B cell (primary cell): ENCODE measurements at places on chromosomes 12 and 14. TPM values are rescaled to one million over a fixed set of nuclear protein-coding genes. Genes with fewer than 3 reads are reported as not detected.

Gene LGR5
- 0.06 TPM in 1 of 2 replicates, not detected in the other for polyA plus RNA-seq

Gene ARHGDIB
- polyA plus RNA-seq: 514 and 826 TPM in 2 replicates

Gene ZC2HC1C
- polyA plus RNA-seq: 0.21 TPM in 1 of 2 replicates, not detected in the other

- H3K27me3 ChIP-seq: no peaks in the 10 kb centered on the region
- H3K36me3 ChIP-seq: no peaks in the 10 kb centered on the region
- H3K4me3 ChIP-seq: no peak overlapping the region
- no peak for DNase-seq
- no peaks in the 10 kb centered on the region for H3K4me1 ChIP-seq
Observed at GRCh38 chr14:26984311-26985177, 386.7 kb upstream of the NOVA1 start.

- no peak overlapping the region for H3K27ac ChIP-seq
- DNase-seq: no peak
- no peak overlapping the region for H3K4me3 ChIP-seq
- no peaks in the 10 kb centered on the region for H3K36me3 ChIP-seq
- no peaks in the 10 kb centered on the region for H3K27me3 ChIP-seq
Observed at GRCh38 chr12:123891516-123892179, 81.0 kb downstream of the CCDC92 start.
